ENCODE measurements at places on chromosomes 16 and 17.
A peak's percentile ranks its signal among the peaks of the same experiment; 100 is the strongest.

DNA sequence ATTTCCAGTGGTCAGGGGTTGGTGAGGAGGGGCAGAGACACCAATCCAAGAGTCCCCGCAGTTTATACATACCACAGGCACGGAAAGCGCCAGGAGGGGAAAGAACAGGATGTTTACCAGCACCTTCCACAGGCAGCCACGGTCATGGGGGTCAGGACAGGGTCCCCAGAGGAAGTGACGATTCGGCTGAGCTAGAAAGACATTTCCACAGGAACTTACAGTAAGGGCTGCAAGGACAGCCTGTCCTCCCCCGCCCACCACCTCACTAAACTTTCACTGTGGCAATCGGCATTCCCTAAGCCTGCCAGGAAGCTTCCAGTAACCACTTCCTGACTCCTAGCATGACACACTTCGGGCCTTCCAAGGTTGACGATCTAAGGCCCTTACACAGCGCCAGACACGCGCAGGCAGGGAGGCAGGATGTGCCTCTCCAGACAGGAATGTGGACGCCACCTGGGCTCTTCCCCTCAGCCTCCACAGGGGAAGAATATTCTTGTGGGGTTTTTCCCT is 1.2 kb upstream of the MT2A start:
- H3K27me3 ChIP-seq = peaks cover 3% of the 10 kb centered on the region
- no peak overlapping the region for H3K4me3 ChIP-seq
- peak; percentile 55 for DNase-seq
- H3K4me1 ChIP-seq = peaks cover 31% of the 10 kb centered on the region
- H3K36me3 ChIP-seq = no peaks in the 10 kb centered on the region

GRCh38 chr17:33814852-33815251 is 440.2 kb upstream of the CCL2 start:
- no peaks in the 10 kb centered on the region for H3K4me1 ChIP-seq
- H3K4me3 ChIP-seq = no peak overlapping the region
- no peaks in the 10 kb centered on the region for H3K36me3 ChIP-seq
- H3K27me3 ChIP-seq = no peaks in the 10 kb centered on the region

GRCh38 chr17:16917671-16918394 is 54.1 kb downstream of the TNFRSF13B start:
- H3K27me3 ChIP-seq = no peaks in the 10 kb centered on the region
- no peaks in the 10 kb centered on the region for H3K36me3 ChIP-seq
- DNase-seq = no peak
- H3K4me1 ChIP-seq = peaks cover 5% of the 10 kb centered on the region
- H3K4me3 ChIP-seq = no peak overlapping the region
- H3K27ac ChIP-seq = no peak overlapping the region

- no peaks in the 10 kb centered on the region for H3K36me3 ChIP-seq
- no peaks in the 10 kb centered on the region for H3K27me3 ChIP-seq
- peaks cover 14% of the 10 kb centered on the region for H3K4me1 ChIP-seq
- no peak overlapping the region for H3K4me3 ChIP-seq
- H3K27ac ChIP-seq = no peak overlapping the region
- DNase-seq = peak; percentile 93
Measured at GRCh38 chr16:85396879-85397871, 215.9 kb upstream of the GSE1 start.

DNA sequence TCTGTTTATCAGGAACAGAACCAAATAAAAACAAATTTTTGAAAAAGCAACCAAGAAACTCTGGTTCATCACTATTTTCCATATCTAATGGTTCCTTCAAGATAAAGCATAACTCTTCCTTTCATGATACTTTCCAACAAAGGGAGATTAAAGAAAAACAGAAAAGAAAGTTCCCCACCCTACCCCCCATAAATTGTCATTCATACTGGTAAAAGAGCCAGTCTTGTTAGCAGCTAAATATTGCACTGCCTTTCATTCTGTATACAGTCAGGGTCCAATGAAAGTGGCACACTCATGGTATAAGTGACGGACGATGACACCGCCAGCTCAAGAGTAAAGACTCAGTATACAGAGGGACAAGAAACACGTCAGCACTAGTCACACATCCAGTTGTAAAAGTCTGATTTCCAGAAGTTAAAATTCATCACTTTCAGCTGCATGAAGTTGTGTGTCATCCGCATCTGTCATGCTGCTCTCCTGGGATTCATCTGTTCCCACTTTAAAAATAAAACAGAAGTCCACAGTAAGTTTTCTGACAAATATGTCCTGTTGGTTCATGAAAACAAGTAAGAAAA is 68.5 kb downstream of the CDC27 start:
- H3K36me3 ChIP-seq = peaks cover 18% of the 10 kb centered on the region
- no peak overlapping the region for H3K27ac ChIP-seq
- no peak for DNase-seq
- no peak overlapping the region for H3K4me3 ChIP-seq
- no peaks in the 10 kb centered on the region for H3K4me1 ChIP-seq

DNA sequence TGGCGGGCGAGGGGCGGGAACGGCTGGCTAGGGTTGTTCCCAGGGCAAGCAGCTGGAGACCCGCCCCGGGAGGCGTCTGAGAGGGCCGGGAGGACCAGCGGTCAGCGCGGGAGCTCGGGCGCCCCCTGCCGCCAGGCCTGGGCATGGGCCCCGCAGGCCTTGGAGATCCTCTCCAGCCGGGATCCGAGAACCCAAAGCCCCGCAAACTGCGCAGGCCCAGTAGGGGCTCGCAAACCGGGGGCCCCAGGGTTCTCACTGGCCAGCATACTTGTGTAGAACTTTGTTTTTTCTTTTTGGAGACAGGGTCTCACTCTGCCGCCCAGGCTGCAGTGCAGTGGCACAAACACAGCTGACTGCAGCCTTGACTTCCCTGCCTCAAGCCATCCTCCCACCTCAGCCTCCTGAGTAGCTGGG is 20.8 kb upstream of the ZNF423 start:
- no peaks in the 10 kb centered on the region for H3K36me3 ChIP-seq
- peak; percentile 83 for DNase-seq
- H3K4me3 ChIP-seq = peak overlapping the region; percentile 31
- peaks cover 1% of the 10 kb centered on the region for H3K4me1 ChIP-seq
- H3K27me3 ChIP-seq = peaks cover 4% of the 10 kb centered on the region

- DNase-seq = no peak
- H3K36me3 ChIP-seq = no peaks in the 10 kb centered on the region
- H3K4me3 ChIP-seq = no peak overlapping the region
Measured at GRCh38 chr17:7552621-7553051, 3.8 kb downstream of the TNFSF12 start.

GRCh38 chr17:18951941-18952842 is at the start of gene SLC5A10:
Gene SLC5A10, plus strand, starts transcription at chr17:18952165. Its CDS starts 41 bp downstream, at chr17:18952206.
- H3K27ac ChIP-seq = no peak within 1 kb of the TSS
- peaks cover 14% of the 10 kb centered on the region for H3K4me1 ChIP-seq
- no peak within 1 kb of the TSS for H3K4me3 ChIP-seq
- H3K27me3 ChIP-seq = no peaks in the 10 kb centered on the region
- no peaks in the 10 kb centered on the region for H3K36me3 ChIP-seq
